Suppressor macrophage treated with lipopolysaccharide for 4 hours (primary cell): ENCODE measurements at places on chromosomes 5 and 9.

DNA sequence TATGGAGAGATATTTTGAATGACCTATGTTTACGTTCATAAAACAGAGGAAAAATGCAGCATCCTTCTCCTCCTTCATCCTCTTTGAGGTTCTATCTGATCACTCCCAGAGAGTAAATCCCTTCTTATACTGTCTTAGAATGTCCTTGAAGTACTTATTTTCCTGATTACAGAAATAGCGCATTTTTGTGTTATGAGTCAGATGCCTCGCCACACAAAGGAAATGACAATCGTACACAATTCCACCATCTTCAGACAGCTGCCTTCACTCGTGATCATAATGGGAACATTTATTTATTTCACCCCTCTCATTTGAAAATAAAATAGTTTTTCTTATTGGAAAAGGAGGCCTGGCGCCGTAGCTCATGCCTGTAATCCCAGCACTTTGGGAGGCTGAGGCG is 2.4 kb upstream of the GLT6D1 start:
- no peak for DNase-seq

GRCh38 chr5:16909464-16909863 is 26.6 kb downstream of the MYO10 start:
- DNase-seq = no peak

- DNase-seq = no peak
Measured at GRCh38 chr9:12753931-12754330, 20.9 kb upstream of the LURAP1L start.

- DNase-seq = no peak
Measured at GRCh38 chr5:150305557-150305956, 2.9 kb upstream of the ARSI start.

GRCh38 chr9:21015995-21016394 is 15.4 kb downstream of the HACD4 start:
- DNase-seq = peak; percentile 28

- DNase-seq = no peak
Measured at GRCh38 chr9:27514551-27514950, 9.5 kb upstream of the IFNK start.

- peak; percentile 34 for DNase-seq
Measured at GRCh38 chr9:125119643-125120286, 23.6 kb downstream of the SCAI start.

DNA sequence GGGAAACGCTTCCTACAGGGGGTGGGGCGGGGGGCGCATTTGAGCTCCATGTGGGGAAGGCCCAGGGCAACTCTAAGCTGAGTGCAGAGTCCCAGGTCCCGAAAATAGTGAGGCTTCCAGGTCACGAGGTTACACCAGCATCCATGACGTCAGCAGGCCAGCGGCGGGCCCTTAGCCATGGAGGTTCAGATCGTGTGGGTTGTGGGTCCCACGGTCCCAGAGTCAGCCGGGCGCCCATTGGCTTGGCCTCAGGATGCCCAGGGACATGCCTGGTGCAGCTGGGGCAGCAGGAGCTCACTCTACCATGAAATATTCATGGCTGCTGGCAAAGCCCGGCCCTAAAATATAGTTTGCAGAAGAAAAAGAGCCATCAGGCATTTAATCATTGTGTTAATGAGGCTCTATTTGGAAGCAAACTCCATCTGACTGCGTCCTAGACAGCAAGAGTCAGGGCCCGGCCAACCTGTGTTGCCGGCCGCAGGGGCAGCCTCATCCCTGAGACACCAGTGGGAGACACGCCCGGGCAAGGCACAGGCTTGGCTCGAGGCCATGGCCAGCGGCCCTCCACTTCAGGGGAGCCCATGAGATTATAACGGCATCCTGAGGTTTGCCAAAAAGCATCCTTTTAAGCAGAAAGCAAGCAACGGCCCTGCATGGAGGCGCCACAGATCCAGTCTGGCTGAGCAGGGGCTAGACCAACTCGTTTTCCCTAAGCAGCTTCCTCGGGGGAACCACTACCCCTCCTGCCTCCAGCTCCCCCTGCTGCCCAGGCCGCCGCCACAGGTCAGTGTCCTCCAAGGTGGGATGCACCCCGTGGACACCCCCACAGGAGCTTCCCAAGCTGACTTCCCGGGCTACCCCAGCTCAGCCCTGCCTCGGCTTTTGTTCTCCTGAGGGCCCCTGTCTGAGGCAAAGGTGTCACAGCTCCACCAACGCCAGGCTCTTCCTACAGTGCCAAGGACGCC is 108.9 kb upstream of the PPP1R26 start:
- DNase-seq = no peak

DNA sequence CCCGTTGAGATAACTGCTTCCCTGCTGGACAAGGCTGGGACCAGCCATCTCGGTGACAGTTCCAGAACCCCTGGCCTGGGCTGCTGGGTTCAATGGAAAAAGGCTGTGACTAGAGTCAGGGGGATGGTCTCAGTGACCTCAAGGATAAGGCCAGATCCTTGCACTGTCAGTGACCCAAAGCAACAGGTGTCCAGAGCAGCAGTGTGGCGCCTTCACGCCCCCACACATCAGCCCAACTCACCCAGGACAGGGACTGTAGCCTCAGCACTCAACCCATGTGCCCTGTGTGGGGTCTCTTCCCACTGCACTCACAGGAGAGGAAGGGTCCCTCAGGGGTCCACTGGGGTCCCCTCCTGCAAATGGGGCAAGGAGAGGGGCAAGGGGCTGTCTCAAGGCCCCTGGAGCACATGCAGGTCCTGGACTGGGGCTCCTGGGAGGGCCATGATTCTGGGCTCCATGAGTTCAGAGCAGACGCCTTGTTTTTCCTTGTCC is 698 bp upstream of the LCN2 start:
- DNase-seq = no peak

GRCh38 chr9:26802921-26803320 is 89.7 kb downstream of the CAAP1 start:
- DNase-seq = no peak

DNA sequence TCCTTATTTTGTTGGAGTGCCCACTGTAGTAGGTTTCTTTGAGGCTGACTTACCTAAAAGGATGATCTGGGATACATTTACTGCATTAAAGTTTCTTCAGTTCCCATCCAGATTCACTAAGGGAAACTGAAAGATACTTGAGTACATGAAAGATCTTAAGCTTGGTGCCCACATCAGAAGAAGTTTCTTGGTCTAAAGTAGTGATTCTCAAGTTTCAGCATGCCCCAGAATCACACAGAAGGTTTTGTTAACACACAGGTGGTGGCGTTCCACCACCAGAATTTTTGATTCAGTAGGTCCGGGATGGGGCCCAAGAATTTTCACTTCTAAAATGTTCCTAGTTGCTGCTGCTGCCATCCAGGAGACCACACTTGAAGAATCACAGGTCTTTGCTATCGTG is 171.0 kb downstream of the ZNF462 start:
- DNase-seq = no peak

DNA sequence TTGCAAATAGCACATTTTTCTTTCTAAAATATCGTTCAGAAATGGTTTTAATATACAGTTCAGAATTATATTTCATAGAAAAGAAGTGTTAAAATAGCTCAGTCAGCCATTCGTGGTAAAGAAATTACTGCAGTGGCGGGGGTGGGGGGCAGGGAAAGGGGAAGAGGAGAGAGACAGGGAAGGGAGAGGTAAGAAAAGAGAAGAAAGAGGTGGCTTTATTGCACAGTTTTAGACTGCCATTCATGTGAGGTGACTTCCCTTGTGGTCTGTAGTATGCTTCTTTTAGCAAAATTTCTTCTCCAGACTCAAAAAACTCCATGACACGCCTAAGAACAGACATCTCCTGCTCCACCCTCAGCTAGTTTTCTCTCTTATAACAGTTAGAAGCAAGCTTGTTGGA is 259.6 kb downstream of the TRPM3 start:
- no peak for DNase-seq

DNA sequence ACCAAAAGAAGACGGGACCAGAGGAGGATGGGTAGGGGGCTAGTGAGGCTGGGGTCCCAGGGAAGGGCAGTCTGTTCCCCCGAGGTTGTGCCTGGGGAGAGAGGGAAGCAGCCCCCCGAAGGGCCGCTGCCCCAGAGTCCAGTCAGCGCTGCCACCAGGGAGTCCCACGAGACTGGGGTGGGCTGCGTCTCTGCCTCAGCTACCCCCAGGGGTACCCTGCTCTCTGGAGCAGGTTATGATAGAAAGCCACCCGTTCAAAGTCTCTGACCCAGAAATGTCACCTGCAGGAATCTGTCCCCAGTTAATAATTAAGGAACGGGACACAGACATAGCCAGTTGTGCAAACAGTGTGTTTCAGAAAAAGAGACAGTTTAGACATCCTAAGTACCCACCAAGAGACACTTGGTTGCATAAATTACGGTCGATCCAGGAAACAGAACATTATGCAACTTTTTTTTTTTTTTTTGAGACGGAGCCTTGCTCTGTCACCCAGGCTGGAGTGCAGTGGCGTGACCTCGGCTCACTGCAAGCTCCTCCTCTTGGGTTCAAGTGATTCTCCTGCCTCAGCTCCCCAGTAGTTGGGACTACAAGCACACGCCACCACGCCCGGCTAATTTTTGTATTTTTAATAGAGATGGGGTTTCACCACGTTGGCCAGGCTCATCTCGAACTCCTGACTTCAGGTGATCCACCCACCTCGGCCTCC is 10.7 kb upstream of the AGPAT2 start:
- DNase-seq = peak; percentile 70

DNA sequence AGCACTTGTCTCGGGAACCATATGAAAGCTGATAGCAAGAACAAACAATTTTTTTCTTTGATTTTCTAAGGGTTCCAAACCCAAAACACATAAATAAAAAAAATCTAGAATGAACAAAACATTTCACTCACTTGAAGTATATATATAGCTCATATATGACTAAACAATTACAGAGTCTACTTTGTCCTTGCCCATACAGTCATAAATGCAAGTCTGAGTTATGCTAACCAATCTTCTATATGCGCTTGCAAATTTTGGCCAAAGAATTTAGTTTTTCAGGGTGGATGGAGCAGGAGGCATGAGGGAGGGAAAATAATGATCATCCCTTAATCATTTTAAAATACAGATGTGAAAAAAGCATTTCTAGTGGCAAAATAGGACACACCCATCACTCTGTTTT is 370.1 kb downstream of the BNC2 start:
- DNase-seq = no peak
